ENCODE measurements at places on chromosomes 13 and 19.

DNA sequence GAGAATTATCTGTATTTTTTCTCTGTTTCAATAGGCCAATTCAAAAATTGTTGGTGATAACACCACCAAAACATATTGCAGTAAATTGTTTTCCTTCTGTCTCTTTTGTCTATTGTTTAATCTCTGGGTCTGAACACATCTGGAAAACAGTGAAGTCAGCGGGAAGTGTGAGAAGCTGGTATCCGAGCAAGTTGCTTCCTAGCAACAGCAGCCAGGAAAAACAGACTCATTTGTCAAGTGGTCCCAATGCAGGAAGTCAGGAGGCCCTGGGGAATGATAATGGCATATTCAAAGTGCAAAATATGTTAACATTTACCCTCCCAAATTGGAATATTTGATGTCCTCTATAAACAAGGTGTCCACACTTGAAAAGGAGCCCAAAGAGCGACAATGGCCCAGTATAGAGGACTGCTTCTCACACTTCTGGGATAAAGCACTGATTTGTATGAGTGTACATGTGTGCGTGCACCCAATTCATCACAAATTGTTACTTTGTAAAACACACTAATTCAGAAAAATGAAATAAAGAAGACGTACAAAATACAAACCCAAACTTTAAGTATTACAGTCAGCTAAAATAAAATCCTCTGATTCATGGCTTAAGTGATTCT, 515.0 kb downstream of the TBC1D4 start:
- DNase-seq = peak; percentile 29

DNA sequence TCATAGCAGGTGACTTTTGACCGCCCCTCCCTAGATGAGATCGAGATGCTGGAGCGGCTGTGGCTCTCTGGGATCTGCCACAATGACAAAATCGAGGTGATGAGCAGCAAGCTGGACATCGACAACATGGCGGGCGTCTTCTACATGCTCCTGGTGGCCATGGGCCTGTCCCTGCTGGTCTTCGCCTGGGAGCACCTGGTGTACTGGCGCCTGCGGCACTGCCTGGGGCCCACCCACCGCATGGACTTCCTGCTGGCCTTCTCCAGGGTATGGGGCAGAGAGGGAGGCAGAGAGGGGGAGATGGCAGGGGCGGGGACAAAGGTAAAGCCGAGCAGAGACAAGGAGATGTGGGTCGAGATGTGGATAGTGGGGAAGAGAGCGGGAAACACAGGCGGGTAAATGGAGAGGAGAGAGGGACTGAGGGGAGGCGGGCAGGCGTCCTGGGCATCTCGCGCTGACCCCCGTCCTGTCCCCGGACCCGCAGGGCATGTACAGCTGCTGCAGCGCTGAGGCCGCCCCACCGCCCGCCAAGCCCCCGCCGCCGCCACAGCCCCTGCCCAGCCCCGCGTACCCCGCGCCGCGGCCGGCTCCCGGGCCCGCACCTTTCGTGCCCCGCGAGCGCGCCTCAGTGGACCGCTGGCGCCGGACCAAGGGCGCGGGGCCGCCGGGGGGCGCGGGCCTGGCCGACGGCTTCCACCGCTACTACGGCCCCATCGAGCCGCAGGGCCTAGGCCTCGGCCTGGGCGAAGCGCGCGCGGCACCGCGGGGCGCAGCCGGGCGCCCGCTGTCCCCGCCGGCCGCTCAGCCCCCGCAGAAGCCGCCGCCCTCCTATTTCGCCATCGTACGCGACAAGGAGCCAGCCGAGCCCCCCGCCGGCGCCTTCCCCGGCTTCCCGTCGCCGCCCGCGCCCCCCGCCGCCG, 3.4 kb upstream of the GRWD1 start:
- no peak for DNase-seq

DNA sequence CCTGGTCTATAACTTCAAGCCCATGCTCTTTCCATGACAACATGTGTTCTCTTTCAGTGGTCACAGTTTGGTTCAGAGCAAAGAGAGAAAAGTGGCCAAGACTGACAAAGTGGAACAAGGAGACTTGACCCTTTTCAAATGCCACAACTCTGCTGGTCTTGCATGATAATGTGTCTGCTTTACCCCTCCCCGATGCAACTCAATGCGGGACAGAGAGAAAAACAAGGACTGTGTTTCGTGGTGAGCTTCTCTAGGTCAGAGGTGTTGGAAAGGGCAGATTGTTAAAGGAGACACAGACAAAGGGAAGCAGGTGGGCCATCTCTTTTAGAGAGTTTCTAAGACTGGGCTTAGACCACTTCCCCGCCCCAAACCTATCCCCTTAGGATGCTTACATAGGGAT, 61.6 kb upstream of the SERTM1 start:
- DNase-seq = no peak

DNA sequence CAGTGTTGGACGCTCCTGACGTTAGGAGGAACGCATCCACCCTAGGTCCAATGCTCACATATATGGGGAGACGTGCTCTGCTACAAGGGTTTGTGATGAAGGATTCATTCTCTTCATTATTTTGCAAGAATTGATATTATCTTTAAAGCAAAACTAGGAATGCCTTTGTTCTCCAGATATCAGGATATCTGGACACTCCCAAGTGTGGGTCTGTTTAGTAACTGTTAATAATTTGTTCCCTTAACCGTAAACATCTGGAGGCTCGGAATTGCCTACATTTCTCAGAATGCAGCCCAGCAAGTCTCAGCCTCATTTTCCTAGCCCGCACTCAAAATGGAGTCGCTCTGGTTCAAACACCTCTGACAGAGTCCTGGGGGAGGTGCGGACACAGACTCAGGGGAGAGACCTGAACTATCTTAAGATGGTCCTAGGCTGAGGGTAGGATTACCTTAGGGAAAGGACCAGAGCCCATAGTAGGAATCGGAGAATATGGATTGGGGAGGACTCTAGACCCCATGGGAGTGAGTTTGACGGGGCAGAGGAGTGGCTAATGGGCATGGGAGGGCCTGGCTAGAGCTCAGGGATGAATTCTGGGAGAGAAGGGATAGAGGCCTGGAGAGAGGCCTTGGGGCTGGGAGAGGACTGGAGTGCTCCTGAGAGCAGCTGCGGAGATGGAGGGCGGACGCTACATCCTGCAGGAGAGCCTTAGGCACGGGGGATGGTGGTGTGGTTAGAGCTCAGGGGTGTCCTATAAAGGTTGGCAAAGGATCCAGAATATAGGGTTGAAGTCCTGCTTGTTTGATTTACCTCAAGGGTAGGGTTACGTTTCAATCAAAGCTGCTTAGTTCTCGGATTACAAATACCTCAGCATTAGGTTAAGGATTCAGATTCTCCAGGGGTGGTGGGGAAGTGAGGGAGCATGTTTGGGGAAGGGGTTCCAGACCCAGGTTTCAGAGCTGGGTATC, 43.2 kb downstream of the ZNF331 start:
- DNase-seq = no peak

DNA sequence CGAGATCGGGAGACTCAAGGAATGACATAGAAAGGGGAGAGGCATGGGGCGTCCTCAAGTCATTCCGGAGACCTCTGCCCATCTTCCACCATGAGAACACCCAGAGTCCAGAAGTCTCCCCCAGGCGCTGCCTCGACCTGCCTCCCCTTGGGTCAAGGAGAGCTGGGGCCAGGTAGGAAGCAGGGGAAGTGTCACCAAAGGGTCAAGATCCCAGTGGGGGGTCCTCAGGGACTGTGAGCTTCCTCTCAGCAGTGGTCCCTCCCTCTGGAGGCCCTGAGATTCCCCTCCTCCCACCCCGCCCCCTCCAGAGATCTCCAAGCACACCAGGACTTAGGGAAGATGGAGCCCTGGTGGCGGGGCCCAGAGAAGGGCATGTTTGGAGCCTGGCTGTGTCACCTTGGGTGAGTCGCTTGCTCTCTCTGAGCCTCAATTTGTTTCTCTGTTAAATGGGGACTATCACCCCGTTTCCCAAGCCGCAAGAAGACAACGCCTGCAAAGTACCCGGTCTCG, 919 bp downstream of the DACT3 start:
- no peak for DNase-seq

GRCh38 chr13:60969656-60970055, 446.0 kb downstream of the PCDH20 start:
- no peak for DNase-seq

DNA sequence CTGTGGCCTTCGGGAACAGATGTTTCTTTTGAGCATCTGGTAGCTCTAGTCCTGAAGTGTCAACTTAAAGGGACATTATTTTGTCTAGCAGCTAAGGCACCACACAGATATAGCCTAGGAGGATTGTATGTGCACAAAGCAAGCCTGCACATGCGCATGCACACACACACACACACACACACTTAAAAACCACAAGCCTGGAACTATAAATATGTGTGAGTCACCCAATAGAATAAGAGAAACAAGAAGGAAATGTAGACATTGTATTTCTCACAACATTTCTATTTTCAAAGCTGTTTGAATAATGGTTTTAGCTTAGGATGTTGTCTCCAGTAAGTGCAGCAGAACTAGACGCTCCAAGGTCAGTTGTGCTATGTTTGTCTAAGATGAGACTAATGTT, 516.5 kb downstream of the SUCLA2 start:
- DNase-seq = no peak

DNA sequence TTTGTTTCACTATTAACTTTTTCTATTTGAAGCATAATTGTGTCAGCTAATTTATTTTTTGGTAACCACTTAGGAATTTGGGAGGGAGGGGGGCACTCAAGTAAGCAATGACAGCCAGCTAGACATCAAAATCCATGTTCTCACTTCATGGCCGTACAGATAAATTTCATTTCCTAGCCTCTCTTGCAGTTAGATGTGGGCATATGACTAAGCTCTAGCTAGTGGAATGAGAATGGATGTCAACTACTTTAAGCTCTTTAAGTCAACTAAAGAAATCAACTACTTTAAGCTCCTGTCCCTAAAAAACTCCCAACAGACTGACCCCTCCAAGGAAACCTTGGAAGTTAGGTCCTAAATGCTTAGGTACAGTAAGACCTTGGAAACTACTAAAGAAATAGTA, 92.0 kb downstream of the KCNRG start:
- DNase-seq = no peak

DNA sequence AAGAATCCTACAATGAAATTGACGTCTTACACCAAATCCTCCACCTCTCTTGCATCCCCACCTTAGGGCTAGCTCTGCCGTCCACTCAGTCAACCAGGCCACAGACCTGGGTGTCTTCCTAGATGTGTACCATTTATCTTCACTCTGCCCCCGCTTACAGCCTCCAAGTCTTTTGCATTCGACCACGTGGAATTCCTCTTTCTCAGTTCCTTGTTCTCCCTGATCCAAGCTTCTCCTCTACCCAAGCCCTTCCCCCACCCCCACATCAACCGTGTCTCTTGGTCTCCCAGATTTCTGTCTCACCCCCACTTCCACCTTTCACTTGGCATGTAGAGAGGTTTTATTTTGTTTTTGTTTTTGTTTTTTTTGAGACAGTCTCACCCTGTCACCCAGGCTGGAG, 1.2 kb upstream of the DMWD start:
- DNase-seq = no peak

DNA sequence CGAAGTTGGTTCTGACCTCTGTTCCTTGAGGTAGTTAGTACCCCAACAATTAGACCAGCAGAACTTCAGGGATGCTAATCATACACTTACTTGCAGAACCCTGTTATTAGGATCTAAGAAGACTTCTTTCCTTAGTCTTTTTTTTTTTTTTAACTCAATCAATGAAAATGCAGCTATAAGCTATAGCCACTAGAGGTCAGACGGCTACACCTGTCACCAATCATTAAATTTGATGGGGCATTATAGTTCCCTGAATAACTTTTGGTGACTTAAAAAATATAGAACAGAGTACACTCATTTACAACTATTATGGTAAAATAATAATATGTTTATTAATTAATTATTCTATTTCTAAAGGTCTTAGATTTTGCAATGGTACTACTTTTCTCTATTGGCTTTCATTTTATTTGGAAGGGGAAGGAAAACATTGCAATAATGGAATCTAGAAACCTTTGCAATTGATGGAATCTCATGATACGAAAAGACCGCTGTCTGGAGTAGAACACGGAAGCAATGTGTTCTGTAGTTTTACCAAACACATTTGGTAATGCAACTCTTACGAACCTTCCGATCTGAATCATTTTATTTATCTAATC, 483.2 kb downstream of the DIAPH3 start:
- DNase-seq = no peak

GRCh38 chr13:26971990-26972887, 199.4 kb downstream of the USP12 start:
- DNase-seq = no peak

- DNase-seq = no peak
Measured at GRCh38 chr13:70723732-70724131, 615.5 kb upstream of the KLHL1 start.

GRCh38 chr13:75226733-75227435, 255.1 kb downstream of the TBC1D4 start:
- DNase-seq = peak; percentile 85

- DNase-seq = no peak
Measured at GRCh38 chr19:18605546-18606280, 886 bp downstream of the CRLF1 start.

- DNase-seq = no peak
Measured at GRCh38 chr13:113918981-113919701, 54.7 kb downstream of the C13orf46 start.

DNA sequence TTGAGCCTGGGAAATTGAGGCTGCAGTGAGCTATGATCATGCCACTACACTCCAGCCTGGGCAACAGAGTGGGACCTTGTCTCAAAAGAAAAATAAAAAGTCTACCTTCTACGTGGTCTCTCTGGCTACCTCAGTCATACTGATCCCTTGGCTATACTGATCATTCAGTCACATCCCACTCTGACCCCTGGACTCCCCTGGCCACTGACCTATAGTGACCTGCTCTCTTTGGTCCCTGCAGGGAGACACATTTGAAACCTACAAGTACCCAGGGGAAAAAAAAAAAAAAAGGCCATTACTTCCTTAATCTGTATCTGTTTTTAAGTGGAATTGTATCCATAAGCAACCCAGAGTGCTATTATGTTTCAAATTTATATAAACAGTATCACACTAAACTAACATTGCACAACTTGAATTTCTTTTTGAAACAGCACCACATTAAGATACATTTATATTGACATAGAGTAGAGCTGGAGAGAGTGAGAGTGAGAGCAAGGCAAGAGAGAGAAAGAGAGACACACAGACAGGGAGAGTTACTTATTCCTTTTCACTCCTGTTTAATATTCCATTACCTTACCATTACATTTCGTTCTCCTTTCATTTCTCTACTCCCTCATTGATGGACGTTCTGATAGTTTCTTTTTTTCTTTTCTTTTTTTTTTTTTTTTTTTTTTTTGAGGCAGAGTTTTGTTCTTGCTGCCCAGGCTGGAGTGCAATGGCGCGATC, 23.7 kb upstream of the CERS4 start:
- no peak for DNase-seq

Measured in GM04504 (cell line).